ENCODE measurements at places on chromosomes 3 and 15.

- no peak for DNase-seq
Observed at GRCh38 chr3:172174513-172175253, 135.3 kb downstream of the FNDC3B start.

GRCh38 chr3:58350627-58351013 lies 17.9 kb downstream of the PXK start:
- no peak for DNase-seq

- DNase-seq: no peak
Observed at GRCh38 chr15:62797171-62797570, 245.4 kb upstream of the TPM1 start.

DNA sequence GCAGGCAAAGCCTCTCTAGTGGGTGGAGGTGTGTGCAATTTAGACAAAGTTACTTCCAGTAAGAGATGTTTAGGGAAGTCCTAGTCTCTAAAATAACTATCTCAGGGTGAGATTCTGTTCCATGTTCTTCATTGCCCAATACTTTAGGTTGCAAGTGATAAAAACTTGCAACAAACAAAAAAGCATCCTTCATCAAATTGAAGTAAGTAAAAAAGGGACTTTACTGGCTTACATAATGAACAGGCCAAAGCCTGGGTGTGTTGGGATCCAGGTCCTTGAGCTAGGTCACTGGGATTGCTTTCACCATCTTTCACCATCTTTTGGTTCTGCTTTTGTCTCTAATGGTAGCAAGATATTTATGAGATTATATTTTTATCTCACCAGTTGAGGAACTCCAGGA lies 38.3 kb downstream of the CX3CR1 start:
- DNase-seq: no peak

DNA sequence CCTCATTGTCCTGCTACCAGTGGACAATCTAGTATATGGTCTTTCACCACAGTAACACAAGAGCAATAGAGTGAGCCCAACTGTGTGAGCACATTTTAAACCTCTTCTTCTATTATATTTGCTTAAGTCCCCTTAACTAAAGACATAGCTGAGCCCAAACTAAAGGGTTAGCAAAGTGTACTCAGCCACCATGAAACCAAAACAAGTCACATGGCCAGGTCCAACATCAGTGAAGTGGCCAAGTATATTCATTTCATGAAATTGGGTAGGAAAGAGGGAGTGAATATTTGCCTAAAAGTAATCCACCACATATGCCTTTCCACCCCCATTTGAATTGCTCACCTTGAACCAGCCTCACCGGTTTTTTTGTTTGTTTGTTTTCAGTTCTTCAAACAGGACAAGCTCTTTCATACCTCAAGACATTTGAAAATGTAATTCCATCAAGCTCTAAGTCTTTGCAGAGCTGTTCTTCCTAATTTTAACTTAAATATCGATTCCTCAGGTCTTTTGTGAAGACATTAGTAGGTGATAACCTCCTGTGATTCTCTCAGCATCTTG lies 327.0 kb upstream of the SEMA6D start:
- DNase-seq: no peak

DNA sequence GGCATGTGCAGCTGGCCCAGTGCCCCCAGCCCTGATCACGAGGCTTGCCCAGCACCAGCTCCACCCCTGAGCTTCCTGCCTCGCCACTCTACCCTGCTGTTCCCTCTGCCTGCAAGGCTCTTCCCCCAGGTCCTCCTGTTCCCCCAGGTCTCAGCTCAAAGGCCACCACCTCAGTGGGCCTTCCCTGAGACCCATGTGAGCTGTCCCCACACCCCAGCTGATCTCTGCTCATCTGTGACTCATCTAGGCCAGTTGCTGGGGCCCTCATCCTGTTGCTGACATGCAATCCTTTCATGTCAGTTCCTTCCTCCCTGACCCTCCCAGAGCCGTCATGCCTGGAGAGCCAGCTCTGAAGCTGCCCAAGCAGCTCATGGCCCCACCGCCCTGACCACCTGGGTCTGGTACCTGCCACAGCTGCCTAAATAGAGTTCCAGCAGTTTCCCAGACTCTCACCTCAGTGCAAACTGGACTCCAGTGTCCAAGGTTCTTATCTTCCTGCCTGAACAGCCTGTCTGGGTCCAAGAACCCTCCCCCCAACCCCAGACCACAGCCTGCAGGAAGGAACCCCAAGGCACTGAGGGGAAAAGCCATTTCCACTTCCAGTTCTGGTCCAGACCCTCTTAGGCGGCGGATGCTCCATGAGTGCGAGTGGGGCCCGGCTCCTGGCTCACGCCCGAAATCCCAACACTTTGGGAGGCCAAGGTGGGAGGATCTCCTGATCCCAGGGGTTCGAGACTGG lies 116.6 kb upstream of the IQSEC1 start:
- DNase-seq: no peak

DNA sequence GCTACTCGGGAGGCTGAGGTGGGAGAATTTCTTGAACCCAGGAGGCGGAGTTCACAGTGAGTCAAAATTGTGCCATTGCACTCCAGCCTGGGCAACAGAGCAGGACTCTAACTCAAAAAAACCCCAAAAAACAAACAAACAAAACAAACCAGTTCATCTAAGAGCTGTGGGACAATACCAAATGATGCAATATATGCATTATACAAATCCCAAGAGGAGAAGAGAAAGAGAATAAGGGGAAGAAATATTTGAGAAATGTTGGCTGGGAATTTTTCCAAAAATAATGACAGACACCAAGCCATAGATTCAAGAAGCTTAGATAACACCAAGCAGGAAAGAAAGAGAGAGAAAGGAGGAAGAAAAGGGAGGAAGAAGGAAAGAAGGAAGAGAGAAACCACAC lies 82.5 kb downstream of the KLF13 start:
- DNase-seq: no peak

DNA sequence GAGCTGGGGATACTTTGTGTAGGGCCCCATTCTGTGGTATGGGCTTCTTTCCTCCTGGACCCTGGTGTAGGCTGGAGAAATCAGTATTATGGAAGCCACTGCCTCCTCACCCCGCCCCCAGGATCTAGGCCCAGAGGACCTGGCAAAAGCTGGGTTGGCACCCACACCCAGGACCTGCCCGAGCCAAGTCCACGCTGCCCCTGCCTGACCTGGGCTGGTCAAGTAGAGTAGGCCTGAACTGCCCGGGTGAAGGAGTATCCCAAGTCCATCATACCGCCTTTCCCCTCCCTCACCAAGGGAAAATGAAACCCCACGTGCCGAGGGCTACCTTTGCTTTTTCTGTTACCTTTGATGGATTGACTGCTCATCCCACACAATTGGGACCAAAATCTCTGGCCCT lies 37.7 kb upstream of the TRAK1 start:
- DNase-seq: no peak

- no peak for DNase-seq
Observed at GRCh38 chr15:35540885-35541284, 5.1 kb downstream of the DPH6 start.

DNA sequence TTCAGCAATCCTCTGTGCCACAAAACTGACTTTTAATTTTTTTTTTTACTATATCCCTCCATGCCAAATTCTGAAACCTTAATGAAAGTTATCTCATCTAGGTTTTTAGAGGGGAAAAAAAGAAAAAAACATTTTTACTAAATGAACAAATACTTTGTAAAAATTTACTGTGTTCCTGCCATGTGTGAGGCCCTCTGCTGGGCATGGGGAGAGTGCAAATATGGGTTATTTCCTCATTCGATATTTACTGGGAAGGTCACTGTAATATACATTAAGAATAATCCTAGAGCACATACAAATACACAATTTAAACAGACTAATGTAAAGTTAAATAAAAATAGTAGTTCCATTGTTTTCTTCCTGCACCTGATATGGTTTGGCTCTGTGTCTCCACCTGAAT lies 215.0 kb downstream of the GRM7 start:
- DNase-seq: no peak

- no peak for DNase-seq
Observed at GRCh38 chr3:190505381-190506003, 8.4 kb upstream of the IL1RAP start.

DNA sequence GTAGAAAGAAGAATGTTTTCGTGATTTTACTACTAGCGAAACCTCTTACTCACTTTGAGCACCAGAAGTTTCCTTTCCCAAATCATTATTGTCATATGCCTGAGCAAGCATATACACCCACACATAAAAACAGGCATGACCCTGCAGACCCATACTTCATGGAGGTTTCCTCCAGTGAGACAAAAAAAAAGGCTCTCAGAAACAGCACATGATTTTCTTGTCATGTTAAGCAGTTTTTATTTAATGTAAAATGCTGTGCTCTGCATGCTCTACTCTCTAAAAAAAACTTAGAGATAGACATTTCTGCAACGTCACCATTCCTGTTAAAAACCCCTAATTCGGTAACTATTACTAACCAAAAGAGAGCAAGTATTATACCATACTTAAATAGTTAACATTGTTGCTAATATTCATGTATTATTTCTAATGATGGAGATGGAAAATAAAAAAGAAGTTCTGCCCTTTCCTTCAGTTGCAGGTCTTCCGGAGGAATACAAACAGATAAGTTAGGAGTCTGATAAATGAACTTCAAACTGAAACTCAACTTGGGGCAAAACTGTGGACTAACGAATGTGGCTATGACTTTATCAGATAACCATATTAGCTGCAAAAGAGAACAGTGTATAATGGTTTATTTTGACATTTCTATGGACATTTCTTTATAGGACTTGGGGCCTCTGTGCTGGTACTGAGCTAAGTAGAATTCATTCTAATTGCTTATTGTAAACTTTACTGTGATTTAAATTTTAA lies 15.9 kb downstream of the CD200R1 start:
- DNase-seq: no peak

- no peak for DNase-seq
Observed at GRCh38 chr15:52856286-52856685, 66.2 kb upstream of the ONECUT1 start.

GRCh38 chr3:189309400-189309975 lies 137.7 kb downstream of the TPRG1 start:
- no peak for DNase-seq

- DNase-seq: no peak
Observed at GRCh38 chr3:196166741-196167140, 44.5 kb downstream of the ZDHHC19 start.

GRCh38 chr3:37505415-37505814 lies 331.0 kb upstream of the LRRFIP2 start:
- DNase-seq: no peak

GRCh38 chr15:58472221-58472620 lies 40.4 kb downstream of the LIPC start:
- DNase-seq: no peak

DNA sequence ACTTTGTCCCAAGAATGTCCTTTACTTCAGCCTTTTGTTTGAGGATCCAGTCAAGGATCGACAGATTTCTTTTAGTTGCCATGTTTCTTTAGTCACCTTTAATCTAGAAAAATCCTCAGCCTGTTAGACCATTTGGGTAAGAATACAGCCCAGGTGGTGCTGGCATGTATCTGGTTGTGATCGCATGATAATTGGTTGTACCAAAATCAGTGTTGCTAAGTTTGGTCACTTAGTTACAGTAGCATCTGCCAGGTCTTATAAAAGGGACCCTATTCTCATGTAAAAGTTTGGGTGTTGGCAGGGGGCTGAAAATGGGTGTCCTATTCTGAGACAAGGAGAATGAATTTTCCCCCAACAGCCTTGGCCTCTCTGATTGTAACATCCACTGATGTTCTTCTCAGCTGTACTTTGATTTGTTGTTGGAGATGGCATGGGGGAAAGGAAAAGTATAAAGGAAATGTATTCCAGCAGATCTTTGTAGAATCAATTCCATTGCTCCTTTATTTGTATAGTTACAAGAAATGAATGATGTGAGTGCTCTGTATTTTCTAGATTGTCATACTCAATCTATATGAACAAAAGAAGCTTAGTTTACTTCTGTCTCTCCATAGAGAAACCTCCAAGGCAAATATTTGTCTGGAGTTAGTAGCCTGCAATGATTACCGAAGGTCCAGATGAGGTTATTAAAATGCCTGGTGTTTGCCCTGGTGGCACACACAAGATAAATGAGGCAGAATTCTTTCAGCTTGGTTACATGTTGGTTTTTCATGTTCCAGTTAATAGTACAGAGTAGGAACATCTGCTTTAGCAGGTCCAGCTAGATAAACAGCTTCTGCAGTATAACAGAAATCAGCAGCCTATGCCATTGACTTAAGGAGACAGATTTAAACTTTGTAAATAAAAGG lies 65.7 kb downstream of the CMTM8 start:
- no peak for DNase-seq

DNA sequence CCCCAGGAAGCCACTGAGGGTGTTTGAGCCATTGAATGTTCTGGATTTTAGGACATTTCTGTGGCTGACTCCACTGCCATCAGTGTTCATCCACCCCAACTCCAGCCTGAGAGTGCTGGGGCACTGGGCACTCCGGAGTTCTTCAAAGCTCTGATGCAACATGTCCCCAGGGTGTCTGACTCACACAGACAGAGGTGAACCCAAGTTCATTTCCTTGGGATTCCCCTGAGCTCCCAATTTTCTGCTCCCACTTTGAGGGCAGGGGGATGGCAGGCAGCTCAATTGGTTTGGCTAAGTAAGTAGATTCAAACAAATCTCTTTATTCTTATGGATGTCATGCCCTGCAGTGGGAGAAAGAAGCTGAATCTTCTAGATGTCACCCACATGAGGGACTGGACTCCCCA lies 2.2 kb downstream of the STRA6 start:
- no peak for DNase-seq

- DNase-seq: no peak
Observed at GRCh38 chr3:78348664-78349063, 1308.8 kb downstream of the ROBO2 start.

GRCh38 chr15:71325481-71325880 lies 210.2 kb downstream of the THSD4 start:
- no peak for DNase-seq

DNA sequence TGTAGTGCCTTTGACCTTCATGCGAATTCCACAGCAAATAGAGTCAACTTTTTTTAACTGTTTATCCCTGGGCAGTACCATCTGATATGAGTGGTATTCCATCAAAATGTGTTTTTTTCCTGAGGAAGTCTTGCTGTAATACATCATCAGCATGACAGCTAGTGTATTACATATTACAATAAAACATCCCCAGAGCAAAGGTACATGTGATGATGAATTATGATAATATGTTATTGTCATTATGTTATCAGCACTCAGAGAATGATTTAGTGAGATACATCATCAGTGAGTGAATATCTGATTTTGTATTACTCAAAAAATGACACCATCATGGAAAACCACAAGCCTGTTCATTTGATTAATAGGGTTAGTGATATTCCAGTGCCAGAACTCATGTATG lies 69.7 kb upstream of the ARL6 start:
- DNase-seq: no peak

- DNase-seq: no peak
Observed at GRCh38 chr15:98506711-98507110, 141.6 kb upstream of the IGF1R start.

GRCh38 chr15:34275154-34275553 lies 50.3 kb downstream of the EMC4 start:
- DNase-seq: no peak

GRCh38 chr3:58963928-58964503 lies 85.8 kb downstream of the CFAP20DC start:
- DNase-seq: no peak

DNA sequence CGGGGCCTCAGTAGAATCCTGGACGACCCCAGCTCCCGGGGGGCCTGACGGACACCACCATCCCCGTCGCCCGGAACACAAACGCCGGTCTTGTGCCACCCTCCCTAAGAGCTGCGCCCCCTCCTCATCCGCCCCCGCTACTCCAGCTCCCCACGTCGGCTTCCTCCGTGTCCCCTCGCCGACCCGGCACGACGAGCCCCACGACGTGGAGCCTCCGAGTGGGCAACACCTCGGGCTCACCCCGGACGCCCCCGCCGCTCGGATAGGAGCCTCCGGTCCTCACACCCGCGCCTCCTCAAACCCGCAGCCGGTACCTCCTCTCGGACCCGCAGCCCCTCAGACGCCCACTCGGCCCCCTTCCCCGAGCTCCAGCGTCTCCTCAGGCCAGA lies 525 bp downstream of the NPTN start:
- DNase-seq: no peak

GRCh38 chr3:49183873-49184272 lies 12.5 kb downstream of the KLHDC8B start:
- no peak for DNase-seq
